ENCODE measurements at places on chromosomes 2 and 18. TPM values are rescaled to one million over a fixed set of nuclear protein-coding genes. Genes with fewer than 3 reads are reported as not detected.
A peak's percentile ranks its signal among the peaks of the same experiment; 100 is the strongest.

- no peak overlapping the region for H3K4me3 ChIP-seq
- peak; percentile 64 for DNase-seq
- peaks cover 26% of the 10 kb centered on the region for H3K4me1 ChIP-seq
- no peaks in the 10 kb centered on the region for H3K36me3 ChIP-seq
Measured at GRCh38 chr2:85266146-85267041, 61.4 kb downstream of the TGOLN2 start.

DNA sequence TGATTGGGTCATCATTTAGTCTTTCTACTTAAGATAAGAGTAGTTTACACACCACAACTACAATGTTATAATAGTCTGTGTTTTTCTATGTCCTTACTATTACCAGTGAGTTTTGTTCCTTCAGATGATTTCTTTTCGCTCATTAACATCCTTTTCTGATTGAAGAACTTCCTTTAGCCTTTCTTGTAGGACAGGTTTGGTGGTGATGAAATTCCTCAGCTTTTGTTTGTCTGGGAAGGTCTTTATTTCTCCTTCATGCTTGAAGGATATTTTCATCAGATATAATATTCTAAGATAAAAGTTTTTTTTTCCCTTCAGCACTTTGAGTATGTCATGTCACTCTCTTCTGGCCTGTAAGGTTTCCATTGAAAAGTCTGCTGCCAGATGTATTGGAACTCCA, 38.0 kb upstream of the SLC16A14 start:
- no peaks in the 10 kb centered on the region for H3K4me1 ChIP-seq
- H3K4me3 ChIP-seq, result no peak overlapping the region
- no peak overlapping the region for H3K27ac ChIP-seq
- DNase-seq, result no peak

DNA sequence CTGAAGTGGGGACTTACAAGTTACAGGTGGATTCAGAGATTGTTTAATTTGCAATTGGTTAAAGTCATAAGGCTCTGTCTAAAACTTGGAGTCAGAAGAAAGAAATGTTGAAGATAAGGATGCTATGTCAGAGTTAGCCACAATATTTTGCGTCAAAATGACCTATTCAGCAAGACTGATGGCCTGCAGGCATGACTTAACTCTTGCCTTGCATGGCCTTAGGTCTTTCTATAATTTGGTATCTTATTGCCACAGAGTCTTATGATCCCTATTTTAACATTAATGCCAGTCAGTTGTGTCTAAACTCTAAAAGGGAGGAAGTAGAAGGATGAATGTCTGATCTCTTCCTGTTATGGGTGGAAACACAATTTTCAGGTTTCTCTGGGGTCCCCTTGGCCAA, 5.2 kb upstream of the COMMD1 start:
- no peak for DNase-seq
- H3K4me1 ChIP-seq, result peaks cover 4% of the 10 kb centered on the region
- no peaks in the 10 kb centered on the region for H3K36me3 ChIP-seq
- H3K27ac ChIP-seq, result no peak overlapping the region

DNA sequence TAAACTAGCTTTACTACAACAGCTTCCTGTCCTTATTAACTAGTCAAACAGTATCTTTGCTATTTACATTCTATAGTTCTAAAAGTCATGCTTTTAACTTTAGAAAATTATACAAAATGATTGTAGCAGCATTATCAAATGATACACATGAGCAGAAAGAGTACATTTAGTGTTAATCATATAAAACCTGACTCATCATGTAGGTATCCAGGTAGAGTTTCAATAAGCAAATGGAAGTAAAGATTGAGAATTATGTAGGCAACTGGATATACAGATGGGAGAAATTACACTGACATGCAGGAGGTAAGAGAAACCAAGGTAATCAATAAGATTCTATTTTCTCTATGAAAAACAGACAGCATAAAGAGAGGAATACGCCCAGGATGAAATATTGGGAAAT, 33.8 kb downstream of the TRIP12 start:
- no peak for DNase-seq
- no peaks in the 10 kb centered on the region for H3K27me3 ChIP-seq
- H3K4me1 ChIP-seq, result peaks cover 38% of the 10 kb centered on the region
- H3K36me3 ChIP-seq, result no peaks in the 10 kb centered on the region
- H3K4me3 ChIP-seq, result no peak overlapping the region

GRCh38 chr2:212030709-212031108, 507.9 kb downstream of the ERBB4 start:
- no peaks in the 10 kb centered on the region for H3K36me3 ChIP-seq
- H3K4me3 ChIP-seq, result no peak overlapping the region
- H3K4me1 ChIP-seq, result no peaks in the 10 kb centered on the region
- no peaks in the 10 kb centered on the region for H3K27me3 ChIP-seq
- H3K27ac ChIP-seq, result no peak overlapping the region

DNA sequence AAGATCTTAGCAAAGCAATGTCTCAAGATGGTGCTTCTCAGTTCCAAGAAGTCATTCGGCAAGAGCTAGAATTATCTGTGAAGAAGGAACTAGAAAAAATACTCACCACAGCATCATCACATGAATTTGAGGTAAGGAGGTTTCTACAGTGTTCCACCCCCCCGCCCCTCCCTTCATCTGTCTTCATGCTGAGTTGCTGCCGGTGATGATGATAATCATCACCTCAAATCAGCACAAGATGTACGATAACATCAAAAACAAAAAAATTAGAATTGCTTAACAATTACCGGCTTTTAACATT, 14.6 kb downstream of the UGP2 start:
- peaks cover 4% of the 10 kb centered on the region for H3K36me3 ChIP-seq
- H3K27me3 ChIP-seq, result no peaks in the 10 kb centered on the region
- no peak overlapping the region for H3K4me3 ChIP-seq

- H3K27ac ChIP-seq, result no peak overlapping the region
- no peak for DNase-seq
- H3K4me3 ChIP-seq, result no peak overlapping the region
Measured at GRCh38 chr2:9135822-9136558, 70.6 kb upstream of the ASAP2 start.

GRCh38 chr2:61443342-61444041, 27.4 kb downstream of the USP34 start:
- H3K4me3 ChIP-seq, result no peak overlapping the region
- H3K27ac ChIP-seq, result no peak overlapping the region
- peaks cover 28% of the 10 kb centered on the region for H3K4me1 ChIP-seq
- H3K27me3 ChIP-seq, result no peaks in the 10 kb centered on the region
- DNase-seq, result no peak
- no peaks in the 10 kb centered on the region for H3K36me3 ChIP-seq

GRCh38 chr18:57792631-57793301, 10.3 kb downstream of the ATP8B1 start:
- DNase-seq, result no peak
- peaks cover 38% of the 10 kb centered on the region for H3K4me1 ChIP-seq
- H3K27me3 ChIP-seq, result no peaks in the 10 kb centered on the region
- no peaks in the 10 kb centered on the region for H3K36me3 ChIP-seq
- peak overlapping the region; percentile 52 for H3K27ac ChIP-seq

- no peaks in the 10 kb centered on the region for H3K36me3 ChIP-seq
- H3K4me3 ChIP-seq, result no peak overlapping the region
- H3K27ac ChIP-seq, result no peak overlapping the region
- no peak for DNase-seq
Measured at GRCh38 chr2:185278761-185279160, 459.8 kb upstream of the FSIP2 start.

DNA sequence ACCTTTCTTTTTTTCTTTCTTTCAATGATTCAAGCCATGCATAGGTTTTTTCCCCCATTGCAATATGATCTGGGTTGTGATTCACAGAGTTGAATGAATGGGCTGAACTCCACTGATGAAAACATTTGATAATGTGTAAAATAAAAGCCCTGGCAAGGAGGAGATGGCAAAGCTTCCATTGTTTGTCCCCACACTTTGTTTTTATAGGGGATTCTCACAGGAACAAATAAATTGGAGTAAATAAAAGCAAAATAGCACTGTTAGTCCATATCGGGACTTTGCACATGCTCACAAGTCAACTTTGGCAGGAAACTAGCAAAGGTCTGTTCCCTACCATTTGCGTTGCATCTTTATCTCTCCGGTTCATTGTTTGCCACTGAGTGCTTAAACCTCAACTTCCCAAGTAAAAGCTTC, 55.7 kb downstream of the MEIS1 start:
- no peaks in the 10 kb centered on the region for H3K4me1 ChIP-seq
- H3K36me3 ChIP-seq, result no peaks in the 10 kb centered on the region
- no peak overlapping the region for H3K27ac ChIP-seq
- no peak overlapping the region for H3K4me3 ChIP-seq
- no peaks in the 10 kb centered on the region for H3K27me3 ChIP-seq
- DNase-seq, result no peak

DNA sequence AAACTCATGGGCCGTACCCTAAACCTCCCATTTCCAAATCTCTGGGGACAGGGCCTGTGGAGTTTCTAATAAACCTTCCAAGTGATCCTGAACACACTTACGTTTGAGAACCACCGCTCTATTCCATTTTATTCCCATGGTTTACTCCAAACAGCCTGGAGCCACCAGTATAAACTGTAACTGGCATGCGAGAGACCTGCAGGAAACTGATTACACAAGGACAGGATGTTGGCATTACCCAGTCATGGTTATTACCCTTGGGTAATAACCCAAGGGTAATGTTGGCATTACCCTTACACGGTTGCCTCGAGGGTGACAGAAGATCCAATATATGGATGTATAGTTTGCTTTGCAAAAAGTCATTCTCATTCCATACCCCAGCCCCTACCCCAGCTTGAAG, 37.0 kb upstream of the YPEL5 start:
- H3K27ac ChIP-seq, result no peak overlapping the region
- DNase-seq, result no peak
- no peak overlapping the region for H3K4me3 ChIP-seq

GRCh38 chr2:195238379-195238778, 418.6 kb upstream of the SLC39A10 start:
- no peaks in the 10 kb centered on the region for H3K27me3 ChIP-seq
- H3K27ac ChIP-seq, result no peak overlapping the region
- H3K4me1 ChIP-seq, result no peaks in the 10 kb centered on the region
- no peak for DNase-seq
- no peak overlapping the region for H3K4me3 ChIP-seq
- no peaks in the 10 kb centered on the region for H3K36me3 ChIP-seq

DNA sequence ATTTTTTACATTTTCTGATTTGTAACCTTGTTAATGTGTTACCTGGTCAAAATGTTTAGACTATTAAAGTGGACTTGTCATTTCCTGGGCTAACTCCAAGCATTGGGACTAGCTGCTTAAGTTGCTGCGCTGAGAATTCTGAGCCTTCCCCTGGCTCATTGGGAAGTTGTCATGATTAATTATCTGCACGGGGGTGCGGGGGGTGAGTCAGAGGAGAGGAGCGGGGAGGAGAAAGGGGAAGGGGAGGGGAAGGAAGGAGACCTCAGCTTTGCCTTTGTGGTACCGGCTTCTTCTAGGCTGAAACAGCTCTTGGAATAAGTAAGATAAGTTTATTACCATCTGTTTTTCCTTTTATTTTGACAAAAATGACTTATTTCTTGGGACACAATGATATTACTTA, 52.9 kb upstream of the APCDD1 start:
- no peaks in the 10 kb centered on the region for H3K27me3 ChIP-seq
- no peaks in the 10 kb centered on the region for H3K4me1 ChIP-seq
- H3K27ac ChIP-seq, result no peak overlapping the region
- no peak overlapping the region for H3K4me3 ChIP-seq
- no peak for DNase-seq
- H3K36me3 ChIP-seq, result no peaks in the 10 kb centered on the region

DNA sequence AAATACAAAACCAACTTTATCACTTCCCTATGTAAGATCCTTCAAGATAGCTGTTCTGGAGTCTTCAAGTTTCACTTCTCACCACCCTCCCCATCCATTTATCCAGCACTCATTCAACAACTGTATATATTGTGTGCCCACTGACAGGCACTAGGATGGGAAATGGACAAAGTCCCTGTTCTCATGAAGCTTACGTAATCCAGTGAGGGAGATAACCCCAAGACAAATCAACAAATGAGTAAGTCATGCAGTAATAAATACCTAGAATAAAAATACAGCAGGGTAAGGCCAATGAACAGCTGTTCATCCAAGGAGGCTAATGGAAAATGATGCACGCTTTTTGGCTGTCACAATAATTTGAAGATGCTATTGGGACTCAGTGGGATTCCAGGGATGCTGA, 133.8 kb downstream of the MEMO1 start:
- no peak overlapping the region for H3K27ac ChIP-seq
- H3K4me1 ChIP-seq, result no peaks in the 10 kb centered on the region
- no peaks in the 10 kb centered on the region for H3K27me3 ChIP-seq
- no peak overlapping the region for H3K4me3 ChIP-seq

DNA sequence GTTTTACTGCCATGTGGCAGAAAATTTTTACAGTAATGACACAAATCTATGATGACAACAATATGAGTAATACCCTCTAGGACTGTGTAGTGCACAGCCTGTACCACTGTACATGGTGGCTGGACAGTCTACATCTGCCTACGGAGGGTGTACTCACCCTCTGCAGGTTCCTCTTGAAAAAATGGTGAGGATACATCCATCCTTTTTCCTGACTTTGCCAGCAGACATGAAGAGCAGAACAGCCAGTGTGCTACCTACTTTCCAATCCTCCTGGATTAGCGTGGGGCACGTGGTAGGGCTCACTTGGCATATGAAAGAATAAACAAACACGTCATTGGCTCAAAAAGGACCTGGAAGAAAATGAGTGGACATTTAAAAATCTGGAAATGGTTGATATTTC, 62.6 kb downstream of the TRPM8 start:
- H3K27ac ChIP-seq, result no peak overlapping the region
- H3K4me1 ChIP-seq, result no peaks in the 10 kb centered on the region
- H3K36me3 ChIP-seq, result no peaks in the 10 kb centered on the region
- H3K27me3 ChIP-seq, result no peaks in the 10 kb centered on the region
- H3K4me3 ChIP-seq, result no peak overlapping the region
- no peak for DNase-seq

GRCh38 chr2:241011751-241012510, 13.5 kb downstream of the SNED1 start:
- peak overlapping the region; percentile 91 for H3K27ac ChIP-seq
- H3K4me1 ChIP-seq, result peaks cover 47% of the 10 kb centered on the region
- DNase-seq, result peak; percentile 51

- H3K4me3 ChIP-seq, result no peak overlapping the region
- H3K4me1 ChIP-seq, result no peaks in the 10 kb centered on the region
- no peak for DNase-seq
- no peaks in the 10 kb centered on the region for H3K27me3 ChIP-seq
- no peak overlapping the region for H3K27ac ChIP-seq
Measured at GRCh38 chr2:107132070-107132469, 246.1 kb upstream of the ST6GAL2 start.

LRRFIP1 gene
- total RNA-seq, result 113 TPM

LBX2 gene
- total RNA-seq, result not detected

ESCO1 gene
- total RNA-seq, result 29.8 TPM

RMND5A gene
- 45.5 TPM for total RNA-seq

ASXL3 gene
- 25.3 TPM for total RNA-seq

STON1 gene
- 12.1 TPM for total RNA-seq

ALLC gene
- not detected for total RNA-seq

UGP2 gene
- 140 TPM for total RNA-seq

SETBP1 gene
- 72.0 TPM for total RNA-seq

TUBB6 gene
- total RNA-seq, result 157 TPM

RESP18 gene
- total RNA-seq, result not detected

RAB17 gene
- 88.1 TPM for total RNA-seq

SKA1 gene
- not detected for total RNA-seq

ADD2 gene
- 2.8 TPM for total RNA-seq

DSG1 gene
- total RNA-seq, result not detected

NOSTRIN gene
- 10.1 TPM for total RNA-seq

WDR54 gene
- total RNA-seq, result 19.3 TPM
